Stimulated activated CD4-positive, alpha-beta T cell treated with anti-CD3 and anti-CD28 coated beads, Interleukin-4, amount 100 ng/mL, for 1 hour (primary cell): ENCODE measurements at places on chromosomes 2 and 18.

DNA sequence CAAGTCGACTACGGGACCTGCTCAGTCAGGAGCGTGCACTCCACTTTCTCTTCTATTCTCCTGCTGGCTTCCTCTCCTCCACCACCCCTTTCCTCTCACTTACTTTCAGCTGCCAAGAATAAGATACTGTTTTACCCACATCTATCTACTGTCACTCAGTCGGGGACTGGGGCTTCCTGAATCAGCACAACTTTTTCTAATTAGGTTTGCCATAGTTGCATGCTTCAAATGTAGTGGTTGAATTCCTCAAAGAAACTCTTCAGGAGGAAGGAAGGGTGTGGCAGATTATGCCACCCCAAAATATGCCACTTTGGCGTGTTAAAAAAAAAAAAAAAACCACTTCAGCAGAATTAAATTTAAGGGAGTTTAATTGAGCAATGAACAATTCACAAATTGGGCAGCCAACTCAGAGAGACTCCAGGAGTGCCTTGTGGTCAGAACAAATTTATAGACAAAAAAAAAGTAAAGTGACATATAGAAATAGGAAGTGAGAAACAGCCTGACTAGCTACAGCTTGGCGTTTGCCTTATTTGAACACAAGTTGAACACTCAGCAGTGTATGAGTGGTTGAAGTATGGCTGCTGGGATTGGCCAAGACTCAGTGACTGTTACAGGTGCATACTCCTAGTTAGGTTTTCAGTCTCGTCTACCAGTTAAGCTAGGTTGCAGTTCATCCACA, 32.5 kb upstream of the RMDN2 start:
- no peak for DNase-seq

DNA sequence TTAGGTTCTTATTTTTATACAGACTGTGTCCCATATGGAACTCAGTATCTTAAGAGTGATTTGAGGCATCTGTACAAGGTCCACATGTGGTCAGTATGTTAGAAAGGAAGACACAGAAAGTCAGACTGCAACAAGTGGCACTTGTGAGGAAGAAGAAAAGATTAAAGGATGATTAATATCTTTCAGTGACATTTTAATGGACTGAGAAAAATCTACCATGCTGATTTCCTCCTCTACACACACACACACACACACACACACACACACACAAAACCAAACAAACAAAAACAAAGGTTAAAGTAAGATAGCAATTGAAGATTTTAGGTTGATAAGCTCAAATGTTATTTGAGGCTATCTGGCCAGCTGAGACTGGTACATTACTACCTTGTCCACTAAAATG, 94.5 kb upstream of the CHRNA1 start:
- no peak for DNase-seq

DNA sequence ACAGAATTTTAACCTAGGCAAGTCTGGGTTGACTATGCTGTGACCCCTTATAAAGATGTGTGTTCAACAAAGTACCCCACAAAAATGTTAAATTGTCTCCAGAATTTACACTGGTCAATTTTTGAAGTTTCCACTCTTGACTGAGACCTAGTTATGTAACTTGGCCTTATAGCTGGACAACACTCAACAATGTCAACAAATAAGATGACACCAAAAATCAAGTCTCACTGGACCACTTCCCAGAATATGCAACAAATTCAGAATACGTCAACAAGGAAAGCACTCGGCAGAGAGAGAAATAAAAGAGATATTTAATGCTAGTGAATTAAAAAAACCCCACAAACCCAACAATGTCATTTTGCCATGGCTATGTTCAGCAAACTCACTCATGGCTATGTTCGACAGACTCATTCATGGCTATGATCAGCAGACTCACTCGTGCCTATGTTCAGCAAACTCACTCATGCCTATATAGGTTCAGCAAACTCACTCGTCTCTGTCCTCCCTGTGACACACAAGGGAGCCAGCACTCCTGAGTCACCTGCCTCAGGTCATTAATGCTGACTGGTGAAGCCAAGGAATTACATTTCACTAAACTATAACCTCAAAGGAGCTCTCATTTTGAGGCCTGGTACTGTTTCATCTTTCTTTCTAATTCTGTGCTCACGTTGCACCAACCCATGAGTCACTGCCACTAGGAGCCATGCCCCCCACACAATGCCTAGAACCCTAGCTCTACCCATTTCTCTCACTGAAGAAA, 72.7 kb downstream of the PTPN2 start:
- DNase-seq: no peak

DNA sequence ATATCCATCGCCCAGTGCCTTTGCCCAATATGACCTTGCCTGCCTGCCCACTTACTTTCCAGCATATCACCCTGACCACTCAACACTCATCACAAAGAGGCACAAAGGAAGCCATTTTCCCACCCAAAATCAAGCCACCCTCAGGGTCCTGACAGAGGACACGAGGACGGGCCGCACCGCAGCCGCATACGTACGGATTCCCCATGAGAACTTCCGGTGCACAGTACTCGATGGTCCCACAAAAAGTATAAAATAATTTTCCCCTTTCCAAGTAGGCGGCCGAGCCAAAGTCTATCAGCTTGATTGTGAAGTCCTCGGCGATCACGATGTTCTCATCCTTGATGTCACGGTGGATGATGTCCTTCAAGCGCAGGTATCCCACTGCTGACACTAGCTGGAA, 10.0 kb upstream of the MTERF4 start:
- DNase-seq: no peak

DNA sequence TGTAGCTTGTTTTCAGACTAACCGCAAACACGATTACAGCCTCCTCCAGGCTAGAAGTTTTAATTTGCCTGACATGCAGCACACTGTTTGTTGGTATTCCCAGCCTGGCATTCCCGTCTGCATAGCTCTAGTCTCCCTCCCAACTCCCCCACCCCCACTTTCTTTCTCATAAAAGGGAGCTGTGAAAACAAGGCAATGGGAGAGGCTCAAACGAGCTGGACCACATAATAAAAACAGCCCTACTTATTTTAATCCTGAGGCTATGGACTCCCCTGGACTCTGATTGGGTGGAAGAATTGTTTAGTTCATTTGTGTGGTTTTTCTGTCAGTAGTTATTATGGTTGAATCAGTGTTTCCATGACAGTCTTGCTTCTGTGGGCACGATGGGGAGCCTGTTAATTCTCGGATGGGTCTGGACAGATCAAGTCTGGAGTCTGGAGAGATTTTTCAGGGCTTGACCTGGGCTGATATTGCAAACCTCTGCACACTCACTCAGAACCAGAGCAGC, 1.2 kb downstream of the STON1 start:
- DNase-seq: no peak

DNA sequence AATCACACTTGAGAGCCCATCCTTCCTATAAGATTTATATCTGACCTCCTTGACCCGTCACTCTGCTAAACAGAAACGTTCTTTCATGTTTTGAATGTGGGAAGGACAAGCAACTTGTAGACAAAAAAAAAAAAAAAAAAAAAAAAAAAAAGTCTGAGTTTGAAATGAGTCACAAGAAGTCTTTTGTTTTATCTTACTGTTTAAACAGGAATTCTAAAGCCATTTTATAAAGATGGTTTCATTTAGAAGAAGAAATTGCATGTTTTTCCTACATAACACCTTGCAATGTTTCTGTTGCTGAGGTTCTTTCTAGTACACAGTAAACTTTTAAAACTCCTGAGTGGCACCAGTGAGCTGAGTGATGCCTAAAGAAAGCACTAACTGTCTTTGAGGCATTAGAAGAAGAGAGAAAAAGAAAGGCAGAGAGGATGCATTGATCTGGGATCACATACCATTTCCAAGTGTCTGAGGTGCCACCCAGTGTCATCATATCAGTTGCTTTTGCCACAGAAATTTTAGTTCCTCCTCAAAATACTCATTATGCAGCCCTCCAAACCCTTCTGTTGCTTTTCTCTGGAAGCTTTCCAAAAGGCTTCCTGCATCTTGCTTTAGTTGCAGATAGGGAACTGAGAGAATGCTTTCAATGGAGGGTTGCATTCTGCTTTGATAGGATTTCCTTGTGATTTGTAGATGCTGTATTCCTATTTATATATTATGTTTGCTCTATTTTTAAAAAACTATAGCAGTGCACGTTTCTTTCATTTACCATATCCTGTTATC, 69.1 kb downstream of the ACVR2A start:
- DNase-seq: no peak

- no peak for DNase-seq
Observed at GRCh38 chr2:219476652-219477151, 22.0 kb upstream of the GMPPA start.

GRCh38 chr2:122883849-122884248, 1128.4 kb downstream of the TSN start:
- no peak for DNase-seq

DNA sequence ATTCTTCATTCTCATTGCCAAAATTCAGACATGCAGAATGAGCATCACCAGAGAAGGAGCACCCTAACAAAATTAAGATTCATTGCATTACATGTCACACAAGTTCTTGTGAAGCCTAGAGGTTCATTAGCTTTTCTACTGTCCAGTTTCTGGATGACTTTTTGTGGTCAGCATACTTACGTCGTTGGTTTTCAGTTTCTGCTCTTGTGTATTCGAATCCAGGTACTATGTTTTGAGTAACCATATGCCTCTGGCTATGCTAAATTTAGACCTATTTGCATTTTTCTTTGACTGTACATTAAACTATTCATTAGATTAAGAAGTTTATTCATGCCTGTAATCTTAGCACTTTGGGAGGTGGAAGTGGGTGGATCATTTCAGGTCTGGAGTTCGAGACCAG, 251.3 kb downstream of the PARD3B start:
- DNase-seq: no peak

GRCh38 chr2:32862269-32863055, 84.3 kb upstream of the LTBP1 start:
- DNase-seq: no peak

- DNase-seq: no peak
Observed at GRCh38 chr18:3885209-3885792, 435.3 kb downstream of the TGIF1 start.

DNA sequence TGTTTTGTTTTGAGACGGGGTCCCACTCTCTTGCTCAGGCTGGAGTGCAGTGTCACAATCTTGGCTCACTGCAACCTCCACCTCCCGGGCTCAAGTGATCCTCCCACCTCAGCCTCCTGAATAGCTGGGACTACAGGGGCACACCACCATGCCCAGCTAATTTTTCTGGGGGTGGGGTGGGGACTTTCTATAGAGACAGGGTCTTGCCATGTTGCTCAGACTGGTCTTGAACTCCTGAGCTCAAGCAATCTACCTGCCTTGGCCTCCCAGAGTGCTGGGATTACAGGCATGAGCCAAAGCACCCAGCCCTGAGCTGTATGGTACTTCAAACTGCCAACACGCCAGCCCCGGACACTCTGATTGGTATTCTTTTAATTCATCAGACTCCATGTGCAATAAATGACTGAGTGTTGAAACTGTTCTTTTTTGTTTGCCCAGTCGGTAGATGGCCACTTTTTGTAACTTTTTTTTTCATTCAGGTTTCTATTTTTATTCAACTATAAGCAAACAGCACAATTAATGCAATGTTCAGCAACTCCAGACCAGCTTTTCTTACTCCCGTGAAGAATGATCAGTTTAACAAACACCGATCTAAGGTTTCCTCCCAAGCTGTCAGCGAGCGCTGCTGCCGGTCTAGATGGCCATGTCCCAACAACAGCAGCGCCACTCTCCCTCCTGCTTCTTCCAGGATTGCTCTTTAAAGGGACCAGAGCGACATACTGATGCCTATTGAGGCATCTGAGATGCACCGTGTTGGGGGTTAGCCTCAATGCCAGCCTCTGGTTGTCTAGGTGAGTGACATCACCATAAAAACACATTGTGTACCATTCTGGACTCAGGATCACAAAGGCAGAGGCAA, 12.5 kb upstream of the TGOLN2 start:
- DNase-seq: no peak

DNA sequence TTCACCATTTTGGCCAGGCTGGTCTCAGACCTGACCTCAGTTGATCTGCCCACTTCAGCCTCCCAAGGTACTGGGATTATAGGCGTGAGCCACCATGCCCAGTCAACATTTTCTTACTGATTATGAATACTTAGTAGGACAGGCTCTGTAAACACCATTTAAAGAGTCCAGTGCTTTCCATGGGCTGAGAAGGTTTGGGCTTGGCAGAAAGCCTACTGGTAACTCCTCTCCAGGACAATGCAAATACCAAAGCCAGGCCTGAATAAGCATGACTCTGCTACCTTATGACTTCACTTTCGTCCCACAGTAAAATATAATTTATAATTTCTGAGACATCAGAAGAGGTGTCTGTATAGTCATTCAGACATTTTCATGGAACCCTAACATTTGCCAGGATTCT, 60.2 kb upstream of the FAM117B start:
- DNase-seq: no peak

- no peak for DNase-seq
Observed at GRCh38 chr2:127153691-127154158, 46.8 kb upstream of the BIN1 start.

DNA sequence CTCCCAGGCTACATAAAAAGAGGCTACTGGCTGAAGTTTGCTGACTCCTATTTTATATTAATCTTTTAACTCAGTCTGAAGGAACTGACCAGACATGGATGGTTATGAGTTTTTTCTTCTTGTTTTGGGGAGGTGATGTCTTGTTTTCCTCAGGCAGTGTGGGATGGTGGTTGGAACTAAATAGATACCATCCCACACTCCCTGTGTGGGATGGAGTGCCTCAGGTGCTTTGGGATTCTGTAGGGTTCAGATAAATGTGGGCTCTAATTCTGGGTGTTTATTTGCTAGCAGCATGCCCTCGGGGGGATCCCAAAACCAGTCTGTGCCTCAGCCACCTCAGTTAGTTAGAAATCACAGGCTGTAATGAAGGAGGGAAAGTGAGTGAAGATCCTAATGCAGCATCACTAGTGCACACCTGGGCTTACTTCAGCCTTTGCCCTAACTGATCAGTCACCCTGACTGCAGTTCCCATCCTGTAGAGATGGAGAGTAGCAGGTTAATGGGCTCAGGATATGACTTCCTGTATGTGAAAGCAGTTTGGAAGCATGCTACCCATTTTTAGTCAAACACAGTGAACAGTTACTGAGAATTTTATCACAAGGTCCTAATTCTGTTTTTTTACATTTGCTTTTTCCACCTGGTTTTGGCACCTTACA, 132.2 kb downstream of the SPTBN1 start:
- DNase-seq: no peak
